Stimulated activated CD4-positive, alpha-beta T cell treated with anti-CD3 and anti-CD28 coated beads, TNF-alpha, amount 100 ng/mL, for 1 hour (primary cell): ENCODE measurements at places on chromosomes 16 and 17.

GRCh38 chr16:83705856-83706255 is 101.9 kb upstream of the HSBP1 start:
- no peak for DNase-seq

GRCh38 chr16:78278056-78278450 is 178.6 kb downstream of the WWOX start:
- no peak for DNase-seq

DNA sequence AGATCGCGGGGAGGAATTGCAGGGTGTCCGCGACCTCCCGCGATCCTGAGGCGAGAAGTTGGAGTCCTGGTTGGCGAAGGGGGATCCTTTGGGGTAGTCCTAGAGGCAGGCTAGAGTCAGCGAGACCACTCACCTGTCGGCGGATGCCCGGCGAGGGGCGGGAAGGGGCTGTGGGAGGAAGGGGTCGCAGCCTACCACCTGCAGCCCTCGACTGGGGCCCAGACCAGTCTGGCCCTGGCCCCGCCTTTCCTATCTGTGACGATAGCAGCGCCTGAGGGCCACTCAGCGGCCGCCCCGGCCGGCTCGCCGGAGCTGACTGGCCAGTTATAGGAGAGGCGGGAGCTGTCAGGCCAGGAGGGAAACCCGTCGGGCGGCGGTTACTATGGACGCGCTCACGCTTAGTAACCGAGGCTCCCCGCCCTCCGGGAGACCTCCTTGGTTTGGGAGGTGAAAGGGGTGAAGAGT is at the start of gene TEKT3:
TEKT3 (minus strand) TSS at position 213 of the 465 bp plus-strand sequence. CDS start 10,012 bp downstream, outside the sequence.
- DNase-seq = no peak

- no peak for DNase-seq
Observed at GRCh38 chr16:77393955-77394354, 40.9 kb downstream of the ADAMTS18 start.

GRCh38 chr17:80717720-80718083 is 173.1 kb downstream of the RPTOR start:
- no peak for DNase-seq

GRCh38 chr17:73785958-73786743 is 141.9 kb upstream of the SDK2 start:
- DNase-seq = no peak

DNA sequence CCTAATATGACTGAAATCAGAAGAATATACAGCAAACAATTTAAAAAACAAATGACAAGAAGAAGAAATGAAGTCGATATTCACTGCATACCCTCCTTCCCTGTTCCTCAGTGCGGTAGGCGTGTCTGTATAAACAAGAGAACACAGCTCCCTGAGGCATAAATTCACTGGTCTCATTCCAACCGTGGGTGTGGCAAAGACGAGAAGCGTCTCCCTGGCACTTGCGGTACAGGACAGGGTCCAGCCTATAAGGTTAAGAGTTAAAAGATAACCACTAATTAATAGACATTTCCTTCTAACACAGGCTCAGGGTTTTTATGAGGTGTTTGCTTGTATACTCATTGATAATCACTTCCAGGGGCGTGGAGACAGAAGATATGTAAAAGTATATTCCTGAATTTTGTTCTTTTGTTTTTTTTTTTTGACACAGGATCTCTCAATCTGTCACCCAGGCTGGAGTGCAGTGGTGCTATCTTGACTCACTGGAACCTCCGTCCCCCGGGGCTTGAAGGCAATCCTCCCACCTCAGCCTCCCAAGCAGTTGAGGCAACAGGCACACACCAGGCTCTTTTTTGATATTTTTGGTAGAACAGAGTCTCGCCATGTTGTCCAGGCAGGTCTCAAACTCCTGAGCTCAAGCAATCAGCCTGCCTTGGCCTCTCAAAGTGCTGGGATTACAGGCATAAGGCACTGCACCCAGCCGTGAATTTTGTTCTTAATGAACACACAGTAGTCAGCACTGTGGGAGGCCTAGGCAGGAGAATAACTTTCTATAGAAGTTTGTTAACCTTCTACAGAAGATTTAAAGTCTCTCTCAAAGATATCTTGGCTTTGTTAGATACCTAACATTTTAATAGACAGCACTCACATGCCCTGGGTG is 59.1 kb upstream of the CLEC18B start:
- no peak for DNase-seq

- no peak for DNase-seq
Observed at GRCh38 chr17:71709271-71709890, 411.4 kb upstream of the SOX9 start.

DNA sequence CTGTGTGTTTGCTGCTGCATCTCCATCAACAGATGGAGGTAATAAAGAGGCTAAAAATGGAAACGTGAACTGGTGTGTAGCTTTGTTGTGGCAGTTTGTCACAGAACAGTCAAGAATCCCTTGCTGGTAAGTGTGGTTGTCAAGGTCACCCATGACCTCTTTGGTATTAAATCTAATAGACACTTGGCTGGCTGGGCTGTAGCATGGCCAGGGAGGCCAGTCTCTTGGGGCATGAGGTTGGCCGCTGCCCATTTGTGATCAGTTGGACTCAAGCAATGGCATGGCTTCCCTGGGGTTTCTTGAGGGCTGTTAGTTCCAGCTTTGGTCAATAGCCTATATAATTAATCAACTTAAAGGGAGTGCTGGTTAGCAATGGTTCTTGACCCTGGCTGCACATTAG is 14.8 kb upstream of the HS3ST2 start:
- DNase-seq = no peak

DNA sequence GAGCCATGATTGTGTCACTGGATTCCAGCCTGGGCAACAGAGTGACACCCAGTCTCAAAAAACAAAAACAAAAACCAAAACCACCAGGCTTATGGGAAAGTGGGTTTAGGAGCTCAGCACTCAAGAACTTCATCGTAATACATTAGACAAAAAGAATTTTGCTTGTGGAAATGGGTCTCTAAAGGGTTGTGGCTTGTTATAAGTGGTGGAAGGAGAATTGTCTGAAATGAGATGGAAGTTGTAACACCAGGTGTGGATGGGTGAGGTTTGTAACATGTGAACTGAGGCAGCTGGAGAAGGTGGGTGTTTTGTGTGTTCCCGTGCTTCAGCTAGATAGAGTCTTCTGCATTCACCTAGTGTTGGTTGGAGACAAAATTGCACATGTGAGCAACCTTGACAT is 35.8 kb downstream of the CDH1 start:
- no peak for DNase-seq

DNA sequence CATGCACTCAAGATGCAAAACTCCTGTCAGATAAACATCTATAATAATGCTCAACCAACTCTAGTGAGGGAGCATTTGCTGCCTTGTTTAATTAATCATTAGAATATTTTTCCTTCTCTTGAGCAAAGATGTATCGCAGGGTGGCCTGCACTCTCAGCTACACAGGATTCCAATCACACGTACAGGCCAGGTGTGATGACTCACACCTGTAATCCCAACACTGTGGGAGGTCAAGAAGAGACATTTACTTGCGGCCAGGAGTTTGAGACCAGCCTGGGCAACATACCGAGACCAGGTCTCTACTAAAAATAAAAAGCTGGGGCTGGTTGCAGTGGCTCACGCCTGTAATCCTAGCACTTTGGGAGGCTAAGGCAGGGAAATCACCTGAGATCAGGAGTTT is 49.1 kb downstream of the ARHGAP17 start:
- no peak for DNase-seq

DNA sequence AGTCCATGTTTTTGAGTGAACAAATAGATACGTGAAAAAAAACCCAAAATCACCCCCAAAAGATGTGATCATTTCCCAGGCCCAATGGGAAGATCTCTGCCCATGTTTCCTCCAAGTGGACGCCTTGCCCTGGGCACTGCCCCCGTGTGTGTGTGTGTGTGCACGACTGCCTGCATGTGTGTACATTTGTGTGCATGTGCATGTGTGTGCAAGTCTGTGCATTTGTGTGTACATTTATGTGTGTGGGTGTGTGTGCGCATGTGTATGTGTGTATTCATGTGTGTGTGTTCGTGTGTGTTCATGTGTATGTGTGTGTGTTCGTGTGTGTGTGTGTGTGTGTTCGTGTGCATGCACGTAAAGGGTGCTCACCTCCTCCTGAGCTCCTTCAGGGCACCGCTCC is 16.8 kb upstream of the LRRC37A3 start:
- no peak for DNase-seq

- DNase-seq = no peak
Observed at GRCh38 chr16:81888520-81889394, 109.7 kb downstream of the PLCG2 start.

DNA sequence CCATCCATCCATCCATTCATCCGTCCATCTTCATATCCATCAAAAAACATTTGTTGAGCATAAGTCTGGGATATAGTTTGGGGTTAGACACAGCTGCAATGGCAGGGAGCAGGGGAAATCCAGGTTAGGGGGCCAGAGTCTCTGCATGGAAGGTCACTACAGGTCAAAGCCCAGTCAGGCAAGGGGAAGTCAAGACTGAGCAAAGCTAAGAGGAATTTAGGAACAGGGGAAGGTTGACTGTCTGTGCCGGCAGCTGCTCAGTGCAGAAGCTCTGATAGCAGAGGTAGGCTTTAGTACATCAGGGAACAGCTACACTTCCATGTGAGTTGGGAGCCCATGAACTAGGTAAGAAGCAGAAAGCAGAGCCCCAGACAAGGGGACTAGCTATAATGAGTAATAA is 68.1 kb downstream of the IRF8 start:
- DNase-seq = no peak

DNA sequence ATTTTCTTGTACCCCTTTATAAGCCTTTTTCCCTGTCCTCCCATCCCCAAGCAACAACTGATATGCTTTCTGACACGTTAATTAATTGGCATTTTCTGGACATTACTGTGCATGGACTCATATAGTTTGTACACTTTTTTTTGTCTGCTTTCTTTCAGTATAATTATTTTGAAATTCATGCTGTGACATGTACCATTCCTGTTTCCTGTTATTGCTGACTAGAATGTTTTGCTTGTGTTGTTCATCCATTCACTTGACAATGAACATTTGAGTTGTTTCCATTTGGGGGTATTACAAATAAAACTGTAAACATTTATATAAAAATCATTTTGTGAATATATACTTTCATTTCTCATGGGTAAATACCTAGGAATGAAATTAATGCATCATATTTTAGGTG is 50.6 kb downstream of the RBBP6 start:
- DNase-seq = no peak
